Thymus (tissue), 14 donors: ENCODE measurements at places on chromosomes 3 and 15. TPM values are rescaled to one million over a fixed set of nuclear protein-coding genes. Genes with fewer than 3 reads are reported as not detected.

Gene RBSN
- 8.7 TPM for polyA plus RNA-seq

Gene DPPA2
- 0.62 TPM for polyA plus RNA-seq

Gene EFHB
- polyA plus RNA-seq = 2.3 TPM

Gene ST3GAL6
- 29.4 TPM for polyA plus RNA-seq

GRCh38 chr15:40930430-40931299, 1.5 kb downstream of the DLL4 start:
- no peak for DNase-seq

Gene ONECUT1
- 0.05 TPM for polyA plus RNA-seq

GRCh38 chr15:96416934-96417759, 86.6 kb downstream of the NR2F2 start:
- DNase-seq = no peak

Gene SI
- polyA plus RNA-seq = 0.02 TPM

- DNase-seq = no peak
Measured at GRCh38 chr15:77862651-77863104, 214.8 kb downstream of the TBC1D2B start.

- DNase-seq = no peak
Measured at GRCh38 chr15:47824147-47824546, 106.8 kb downstream of the SEMA6D start.
